ENCODE measurements at places on chromosomes 5 and 9.
A peak's percentile ranks its signal among the peaks of the same experiment; 100 is the strongest.

DNA sequence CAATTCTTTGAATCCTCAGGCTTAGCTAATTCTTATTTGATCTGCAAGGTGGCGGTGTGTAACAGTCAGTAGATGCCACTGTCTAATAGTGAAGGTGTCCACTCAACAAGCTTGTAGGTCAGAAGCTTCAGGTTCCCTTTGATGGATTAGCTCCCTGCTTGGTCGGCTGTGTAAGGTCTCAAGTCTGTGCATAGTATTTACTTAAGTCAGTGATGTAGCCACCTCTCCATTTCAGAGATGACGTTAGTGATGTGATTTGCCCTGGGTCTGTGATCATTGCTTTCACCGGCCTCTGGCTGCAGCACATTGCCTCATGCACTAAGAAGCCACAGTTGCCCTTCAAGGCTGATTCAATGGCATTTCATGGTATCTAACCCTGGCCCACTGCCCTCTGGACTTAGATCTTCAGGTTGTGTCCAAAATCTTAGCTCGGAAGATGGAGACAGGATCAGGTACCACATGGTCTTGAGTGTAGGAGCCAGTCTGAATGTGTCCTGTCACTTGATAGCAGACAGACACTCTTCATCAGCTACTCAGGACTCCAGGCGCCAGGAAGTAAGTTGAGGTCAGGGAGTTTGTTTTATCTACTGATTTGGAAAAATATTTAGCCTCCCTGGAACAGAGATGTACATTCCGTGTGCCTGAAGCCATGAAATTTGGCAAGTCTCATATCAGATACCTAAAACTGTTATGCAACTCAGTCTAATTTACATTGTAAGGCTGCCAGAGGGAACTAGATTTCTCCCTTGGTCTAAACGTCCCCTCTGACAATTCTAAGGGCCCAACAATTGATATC is 42.9 kb downstream of the SUB1 start:
- DNase-seq: no peak

- DNase-seq: no peak
These were observed 824.3 kb downstream of the SEMA5A start for GRCh38 chr5:8721536-8721935.

DNA sequence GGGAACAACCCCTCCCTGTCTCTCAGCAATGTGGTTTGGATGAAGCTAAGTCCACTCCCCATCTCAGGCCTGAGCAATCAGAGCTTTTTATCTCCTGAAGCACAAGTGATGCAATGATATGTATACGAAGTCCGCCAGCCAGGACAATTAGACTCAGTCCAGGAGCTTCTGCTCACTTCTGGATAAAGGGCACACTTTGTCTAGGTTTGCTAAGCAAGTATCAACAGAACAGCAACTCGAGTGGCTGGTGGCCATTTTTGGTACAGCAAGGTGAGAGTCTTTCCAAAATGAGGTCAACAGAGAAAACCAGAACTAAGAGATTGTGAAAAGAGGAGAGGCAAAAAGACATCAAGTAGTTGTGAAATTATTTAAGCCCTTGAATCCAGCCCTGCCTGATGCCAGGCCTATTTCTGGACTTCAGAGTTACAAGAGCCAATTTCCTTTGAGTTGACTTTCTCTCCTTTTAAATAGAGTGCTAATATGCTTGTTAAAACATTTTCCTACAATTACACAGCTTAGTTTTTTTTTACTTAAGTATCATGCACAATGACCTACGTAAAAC is 8.2 kb downstream of the NDUFA8 start:
- no peak for DNase-seq

GRCh38 chr5:88045931-88046461 is 222.6 kb downstream of the TMEM161B start:
- DNase-seq: no peak

GRCh38 chr5:158324236-158324635 is 465.3 kb upstream of the CLINT1 start:
- DNase-seq: no peak

GRCh38 chr9:10538073-10538472 is 74.7 kb downstream of the PTPRD start:
- no peak for DNase-seq

- DNase-seq: no peak
These were observed 89.8 kb upstream of the TUT7 start for GRCh38 chr9:86443992-86444391.

- no peak for DNase-seq
These were observed 80.0 kb upstream of the TNC start for GRCh38 chr9:115198001-115198400.

- no peak for DNase-seq
These were observed 27.6 kb downstream of the MBLAC2 start for GRCh38 chr5:90446961-90447360.

DNA sequence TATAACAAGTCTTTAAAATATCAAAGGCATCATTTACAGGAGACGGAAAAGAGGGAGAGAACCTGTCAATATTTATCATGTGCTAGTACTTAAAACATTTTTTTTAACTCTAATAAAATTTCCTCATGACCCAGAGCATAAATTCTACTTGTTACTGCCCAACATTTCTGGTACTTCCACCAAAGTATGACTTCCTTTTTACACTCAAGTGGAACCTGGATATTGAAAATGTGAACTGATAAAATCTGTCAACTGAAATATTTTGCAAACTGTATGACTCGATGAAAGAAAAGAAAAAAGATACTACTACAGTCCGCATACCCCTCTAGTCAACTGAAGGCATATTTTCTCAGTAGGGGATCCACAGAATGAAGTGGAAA is 37.1 kb downstream of the FAM13B start:
- no peak for DNase-seq

DNA sequence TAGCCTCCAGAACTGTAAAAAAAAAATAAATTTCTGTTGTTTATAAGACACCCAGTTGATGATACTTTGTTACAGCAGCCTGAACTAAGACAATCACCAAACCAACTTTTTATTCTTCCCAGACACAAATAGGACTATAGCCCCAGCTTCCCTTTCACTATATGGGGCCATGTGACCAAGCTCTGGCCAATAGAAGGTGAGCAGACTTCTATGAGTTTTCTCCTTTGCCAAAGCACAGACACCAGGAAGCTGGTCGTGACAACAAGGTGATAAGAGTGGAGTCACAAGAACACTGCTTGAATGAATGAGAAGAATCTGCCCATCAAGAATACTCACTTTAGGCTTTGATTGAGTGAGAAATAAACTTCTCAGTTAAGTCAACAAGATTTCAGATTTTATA is 217.7 kb downstream of the DEPDC1B start:
- DNase-seq: no peak

DNA sequence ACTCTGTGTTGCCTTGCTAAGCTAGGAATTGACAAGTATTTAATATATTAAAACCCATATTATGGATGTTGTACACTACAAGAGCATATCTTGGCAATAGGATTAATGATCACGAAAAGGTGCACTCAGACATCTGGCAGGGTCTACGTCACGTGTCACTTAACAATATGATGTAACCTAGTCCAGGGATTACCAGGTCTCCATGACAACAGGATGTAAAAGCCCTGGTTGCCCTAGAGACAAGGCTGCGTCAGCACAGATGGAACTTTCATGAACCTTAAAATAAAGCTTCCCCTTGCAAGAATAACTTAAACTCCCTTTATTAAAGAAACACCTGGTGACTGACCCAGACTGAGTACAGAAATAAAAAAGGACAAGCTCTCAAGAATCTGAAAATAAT is 717.8 kb downstream of the CDH18 start:
- no peak for DNase-seq

- DNase-seq: no peak
These were observed 13.1 kb downstream of the MSANTD3 start for GRCh38 chr9:100440071-100440470.

DNA sequence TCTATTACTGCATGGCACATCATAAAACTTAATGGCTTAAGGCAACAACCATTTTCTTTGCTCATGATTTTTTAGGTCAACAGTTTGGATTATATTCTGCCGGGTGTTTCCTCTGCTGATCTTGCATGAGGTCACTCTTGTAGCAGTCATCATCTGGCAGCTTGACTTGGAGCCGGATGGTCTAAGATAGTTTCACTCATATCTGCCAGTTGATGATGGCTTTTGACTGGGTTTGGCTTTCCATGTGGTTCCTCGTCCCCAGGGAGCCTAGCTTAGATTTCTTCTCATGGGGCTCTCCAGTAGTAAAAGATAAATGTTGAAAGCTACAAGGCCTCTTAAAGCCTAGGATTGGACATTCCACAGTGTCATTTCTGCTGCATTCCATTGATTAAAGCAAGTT is 27.4 kb downstream of the LNPEP start:
- peak; percentile 3 for DNase-seq

GRCh38 chr5:149273950-149274349 is 2.3 kb downstream of the AFAP1L1 start:
- DNase-seq: no peak

DNA sequence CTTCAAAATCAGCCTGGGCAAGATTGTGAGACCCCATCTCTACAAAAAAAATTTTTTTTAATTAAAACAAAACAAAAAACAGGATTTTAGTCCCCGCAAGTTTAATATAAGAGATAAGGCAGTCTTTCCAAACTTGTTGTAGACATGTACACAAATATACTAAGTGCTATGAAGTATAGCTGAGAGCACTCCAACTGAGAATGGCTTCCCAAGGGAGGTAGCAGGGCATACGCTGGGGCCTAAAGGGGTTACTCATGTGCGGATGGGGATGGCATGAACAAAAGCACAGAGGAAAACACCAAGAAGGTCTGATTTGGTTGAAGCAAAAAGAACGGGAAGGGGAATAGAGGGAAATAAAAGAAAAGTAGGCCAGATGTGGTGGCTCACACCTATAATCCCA is 21.1 kb downstream of the SAR1B start:
- no peak for DNase-seq

GRCh38 chr5:130151239-130151638 is 247.0 kb downstream of the CHSY3 start:
- no peak for DNase-seq

Measured in cerebellar nuclear complex (tissue), 1 donor.